ENCODE measurements at places on chromosomes 2 and 18.

- no peak for DNase-seq
These were observed 6.2 kb upstream of the GPR75 start for GRCh38 chr2:53865962-53866361.

DNA sequence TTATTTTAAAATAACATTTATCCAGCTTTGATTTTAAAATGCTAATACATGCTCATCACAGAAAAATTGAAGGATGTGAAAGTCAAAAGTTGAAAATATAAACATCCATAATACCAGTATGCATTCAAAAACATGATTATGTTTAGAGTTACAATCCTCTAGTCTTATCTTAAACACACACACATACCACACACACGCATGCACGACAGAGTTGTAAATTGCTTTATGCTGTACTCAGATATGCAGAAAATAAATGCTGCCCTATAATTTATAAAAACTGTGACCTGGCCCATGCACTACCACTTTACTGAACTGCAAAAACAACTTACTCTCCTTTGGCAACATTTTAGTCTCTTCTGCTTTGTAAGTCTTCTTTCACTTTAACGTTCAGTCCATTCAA is 793.0 kb upstream of the FANCL start:
- no peak for DNase-seq

DNA sequence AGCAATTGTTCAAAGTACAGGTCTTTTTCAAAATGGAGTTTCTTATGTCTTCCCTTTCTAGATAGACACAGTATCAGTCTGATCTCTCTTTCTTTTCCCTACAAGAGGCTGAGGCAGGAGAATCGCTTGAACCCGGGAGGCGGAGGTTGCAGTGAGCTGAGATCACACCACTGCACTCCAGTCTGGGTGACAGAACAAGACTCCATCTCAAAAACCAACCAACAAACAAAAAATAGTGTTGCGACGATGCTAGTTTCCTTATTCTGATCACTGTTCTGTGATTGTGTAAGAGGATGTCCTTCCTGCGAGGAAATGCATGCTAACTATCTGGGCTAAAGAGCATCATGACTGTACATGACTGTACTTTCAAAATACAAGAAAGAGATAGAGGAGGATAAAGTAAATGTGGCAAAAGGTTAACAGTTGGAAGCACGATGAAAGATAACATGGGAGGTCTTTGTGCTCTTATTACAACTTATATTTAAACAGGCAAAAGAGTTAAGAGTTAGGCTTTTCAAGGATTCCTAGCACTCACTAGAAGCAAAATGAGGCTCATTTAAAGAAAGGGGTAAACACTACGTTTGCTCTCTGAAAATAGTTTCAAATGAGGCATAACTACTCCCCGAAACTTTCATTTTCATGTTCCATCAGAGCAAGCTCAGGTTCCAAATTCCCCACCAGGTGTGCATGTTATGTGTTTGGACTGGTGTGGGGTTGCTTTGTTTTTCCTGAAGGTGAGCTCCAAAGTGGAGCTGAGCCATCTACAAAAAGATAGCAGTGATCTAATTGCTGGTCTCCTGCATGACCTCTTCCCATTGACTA is 23.8 kb downstream of the SOWAHC start:
- DNase-seq, result no peak

GRCh38 chr2:230676546-230676945 is 36.1 kb upstream of the CAB39 start:
- no peak for DNase-seq

GRCh38 chr2:158413581-158413980 is 43.0 kb downstream of the CCDC148 start:
- no peak for DNase-seq

GRCh38 chr2:159614534-159615366 is 1.6 kb downstream of the BAZ2B start:
- no peak for DNase-seq

All from activated CD4-positive, alpha-beta T cell treated with anti-CD3 and anti-CD28 coated beads, Interleukin-2, amount 50 U/mL, for 48 hours (primary cell).